Left kidney (tissue), 8 donors: ENCODE measurements at places on chromosomes 12 and 14. TPM values are rescaled to one million over a fixed set of nuclear protein-coding genes. Genes with fewer than 3 reads are reported as not detected.

The GPRC5D gene
- polyA plus RNA-seq, result 1.1 TPM

The SERPINA10 gene
- polyA plus RNA-seq, result 0.23 TPM

DNA sequence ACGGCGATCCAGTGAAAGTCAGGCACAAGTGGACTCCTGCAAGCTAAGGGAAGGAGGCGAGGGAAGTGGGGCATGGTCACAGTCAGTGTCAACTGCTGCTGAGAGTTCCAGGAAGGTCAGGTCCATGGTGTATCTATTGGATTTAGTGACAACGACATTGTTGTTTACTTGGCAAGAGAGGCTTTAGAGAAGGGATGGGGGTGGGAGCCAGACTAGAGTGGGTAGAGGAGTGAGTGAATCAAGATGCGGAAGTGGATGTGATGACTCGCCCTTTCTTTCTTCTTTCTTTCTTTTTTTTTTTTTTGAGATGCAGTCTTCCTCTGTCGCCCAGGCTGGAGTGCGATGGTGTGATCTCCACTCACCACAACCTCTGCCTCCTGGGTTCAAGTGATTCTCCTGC is 12.5 kb downstream of the P2RX7 start:
- DNase-seq, result no peak

The ADSS1 gene
- polyA plus RNA-seq, result 16.0 TPM

DNA sequence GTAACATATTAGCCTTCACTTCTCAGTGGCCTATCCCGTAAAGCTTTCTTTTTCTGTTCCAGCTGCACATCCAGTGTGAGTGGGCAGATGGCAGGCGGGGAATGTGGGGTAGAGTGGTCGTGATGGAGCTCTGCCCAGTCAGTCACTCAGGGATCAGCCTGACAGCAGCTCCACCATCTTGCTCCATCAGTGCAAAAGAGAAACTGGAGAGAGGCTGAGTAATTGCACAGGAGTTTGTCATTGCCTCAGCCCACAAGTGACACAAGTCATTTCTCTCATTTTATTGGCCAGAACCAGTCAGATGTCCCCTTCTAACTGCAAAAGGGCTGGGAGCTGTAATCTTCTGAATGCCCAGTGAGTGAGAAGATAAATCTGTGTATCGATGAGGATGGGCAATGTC is 66.5 kb downstream of the ATP23 start:
- DNase-seq, result no peak

GRCh38 chr12:117013726-117014125 is 85.5 kb downstream of the TESC start:
- DNase-seq, result no peak

DNA sequence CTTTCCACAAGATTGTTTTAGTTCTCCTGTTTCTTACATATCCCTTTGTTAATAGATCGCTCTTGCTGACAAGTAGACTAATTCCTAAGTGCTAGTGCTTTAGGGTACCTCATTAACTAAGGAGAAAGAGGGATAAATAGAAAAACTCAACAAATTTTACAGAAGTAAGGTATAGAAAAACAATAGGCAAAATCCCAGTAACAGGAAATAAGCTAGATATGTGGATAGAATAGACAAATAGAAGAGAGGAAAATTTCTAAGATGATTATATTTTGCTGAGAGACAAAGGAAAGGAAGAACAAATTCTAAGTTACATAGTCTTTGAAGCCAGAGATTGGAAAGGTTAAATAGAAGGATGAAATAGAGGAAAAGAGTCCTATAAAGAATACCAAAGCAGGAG is 1.0 kb downstream of the CD69 start:
- no peak for DNase-seq
